Activated T-cell treated with anti-CD3 and anti-CD28 coated beads, Interleukin-2, amount 50 U/mL, for 24 hours (primary cell): ENCODE measurements at places on chromosomes 3 and 15.

DNA sequence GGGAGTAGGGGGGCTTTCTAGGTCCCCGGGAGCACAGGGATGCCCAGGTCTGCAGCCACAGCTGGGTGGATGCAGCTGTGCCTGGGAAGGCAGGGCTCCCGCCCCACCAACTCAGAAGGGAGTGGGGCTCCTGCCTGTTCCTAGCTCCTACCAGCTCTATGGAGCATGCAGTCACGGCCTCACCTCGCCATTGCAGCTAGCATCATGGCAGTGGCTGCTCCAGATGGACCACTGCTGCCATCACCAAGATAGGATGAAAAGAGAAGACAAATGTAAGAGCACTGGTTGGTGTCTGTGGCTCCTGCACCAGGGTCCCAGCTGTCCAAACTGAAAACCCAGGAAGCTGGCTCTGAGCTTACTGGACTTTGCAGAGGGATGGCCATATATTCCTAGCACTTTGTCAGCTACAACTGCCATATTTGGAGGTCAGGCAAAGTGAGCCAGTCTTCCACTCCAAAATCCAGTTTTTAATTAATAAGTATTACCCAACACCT, 3.0 kb upstream of the LIMD1 start:
- no peak for DNase-seq

DNA sequence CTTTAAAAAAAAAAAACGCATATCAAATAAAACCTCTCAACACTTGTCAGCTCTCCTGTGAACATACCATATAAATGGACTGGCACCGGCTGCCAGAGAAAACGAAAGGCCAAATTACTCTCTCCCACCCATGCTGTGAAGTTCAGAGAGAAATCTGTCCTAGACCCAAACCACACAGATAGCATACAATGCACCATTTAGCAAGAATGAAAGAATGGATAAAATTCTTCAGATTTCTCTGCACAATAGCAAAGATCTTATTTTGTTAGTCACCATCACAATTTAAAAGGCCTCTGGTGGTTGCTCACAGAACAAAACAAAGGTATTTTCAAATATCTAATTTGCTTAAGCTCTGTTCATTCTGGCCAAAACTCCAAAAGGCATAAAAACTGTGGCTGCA, 93.9 kb upstream of the BHLHE40 start:
- no peak for DNase-seq

DNA sequence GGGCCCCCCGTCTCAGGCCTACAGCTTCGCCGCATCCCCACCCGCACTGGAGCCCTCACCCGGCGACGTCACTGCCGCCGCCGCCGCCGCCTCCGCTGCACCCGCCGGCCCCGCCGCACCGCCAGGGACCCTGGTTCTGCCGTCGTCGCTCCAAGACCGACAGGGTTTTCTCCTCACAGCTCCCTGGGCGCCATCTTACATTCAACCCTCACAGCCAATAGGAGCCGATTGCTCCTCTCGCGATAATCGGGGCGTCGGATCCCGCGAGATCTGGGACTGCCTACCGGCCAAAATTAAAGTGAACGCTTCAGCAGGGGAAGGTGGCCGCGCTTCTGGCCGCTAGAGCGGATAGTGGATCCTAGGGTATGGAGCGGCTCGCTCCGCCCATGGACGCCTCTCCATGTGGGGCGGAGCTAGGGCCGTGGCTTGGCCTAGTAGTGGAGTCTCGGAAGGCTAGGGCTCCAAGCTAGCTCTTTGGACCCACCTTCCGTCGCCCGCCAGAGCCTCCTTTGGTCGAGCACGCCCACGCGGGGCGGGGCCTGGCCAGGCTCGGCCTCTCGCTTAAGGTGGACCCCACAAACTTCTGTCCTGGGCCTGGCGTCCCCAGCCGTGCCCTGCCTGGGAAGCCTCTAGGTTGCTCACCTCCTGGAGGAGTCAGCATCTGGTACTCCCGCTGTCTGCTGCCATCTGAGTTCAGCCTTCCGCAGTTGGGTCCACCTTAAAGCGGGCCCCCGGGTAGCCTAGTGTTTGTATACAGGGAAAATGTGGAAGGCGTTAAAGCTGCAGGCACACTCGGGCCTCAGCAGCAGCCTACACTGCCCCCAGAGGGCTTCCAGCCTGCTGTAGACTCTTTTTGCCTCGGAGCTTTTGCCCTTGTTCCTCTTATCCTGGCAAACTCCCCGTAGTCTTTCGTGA, at the start of gene QRICH1:
TSS of gene QRICH1 (minus strand) at position 219 of the 915 bp plus-strand sequence. CDS start 17,054 bp downstream, outside the sequence.
- DNase-seq: peak; percentile 97

DNA sequence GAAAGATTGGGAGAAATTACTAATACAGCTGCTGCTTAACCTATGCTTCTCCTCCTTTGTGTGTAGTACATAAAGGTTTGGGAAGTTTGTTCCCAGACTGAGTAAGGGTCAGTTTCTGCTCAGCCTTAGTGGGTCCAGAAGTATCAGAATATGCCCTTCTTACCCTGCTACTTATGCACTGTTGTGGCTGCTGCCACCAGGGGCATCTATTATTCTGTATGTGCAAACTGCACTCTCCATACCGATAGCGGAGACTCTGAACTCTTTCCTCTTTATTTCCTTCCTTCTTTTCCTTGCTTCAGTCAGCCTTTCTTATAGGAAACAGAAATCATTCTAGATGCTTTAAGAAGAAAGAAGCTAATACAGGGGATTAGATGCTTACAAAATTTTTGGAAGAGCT, 4.0 kb downstream of the NEDD4 start:
- DNase-seq: no peak

GRCh38 chr3:177725165-177725564, 527.9 kb upstream of the TBL1XR1 start:
- DNase-seq: no peak

GRCh38 chr15:41494190-41494921, 682 bp downstream of the ITPKA start:
- DNase-seq: peak; percentile 74
